ENCODE measurements at places on chromosomes 6 and 20.

- DNase-seq = peak; percentile 61
These were observed 5.3 kb upstream of the CCM2L start for GRCh38 chr20:32004963-32005362.

DNA sequence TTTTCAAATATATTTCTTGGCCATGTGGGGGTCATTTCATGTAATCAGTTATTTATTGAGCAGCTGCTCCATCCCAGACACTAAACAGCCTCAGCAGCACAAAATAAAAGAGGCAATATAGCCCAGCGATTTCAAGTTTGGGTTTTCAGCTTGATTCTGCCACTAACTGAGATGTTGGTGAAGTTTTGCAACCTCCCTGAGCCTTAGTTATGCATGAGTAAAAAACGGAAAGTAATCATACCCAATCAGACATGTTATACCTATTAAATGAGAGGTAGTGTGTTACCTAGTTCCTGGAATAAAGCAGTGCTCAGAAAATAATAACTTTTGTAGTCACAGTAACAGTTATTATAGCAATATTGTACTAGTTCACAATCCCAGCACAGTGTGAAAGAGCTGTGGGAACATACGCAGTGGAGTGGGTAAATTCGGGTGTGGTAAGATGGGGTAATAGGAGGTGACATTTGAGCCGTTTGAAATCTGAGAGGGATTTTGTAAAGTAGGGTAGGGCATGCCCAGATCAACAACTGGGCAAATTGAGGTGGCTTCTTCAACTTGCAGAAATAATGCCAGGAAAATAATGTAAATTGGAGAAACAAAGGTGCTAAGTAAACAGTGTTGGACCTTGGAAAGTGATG, 1.5 kb downstream of the SLC9A8 start:
- DNase-seq = no peak

DNA sequence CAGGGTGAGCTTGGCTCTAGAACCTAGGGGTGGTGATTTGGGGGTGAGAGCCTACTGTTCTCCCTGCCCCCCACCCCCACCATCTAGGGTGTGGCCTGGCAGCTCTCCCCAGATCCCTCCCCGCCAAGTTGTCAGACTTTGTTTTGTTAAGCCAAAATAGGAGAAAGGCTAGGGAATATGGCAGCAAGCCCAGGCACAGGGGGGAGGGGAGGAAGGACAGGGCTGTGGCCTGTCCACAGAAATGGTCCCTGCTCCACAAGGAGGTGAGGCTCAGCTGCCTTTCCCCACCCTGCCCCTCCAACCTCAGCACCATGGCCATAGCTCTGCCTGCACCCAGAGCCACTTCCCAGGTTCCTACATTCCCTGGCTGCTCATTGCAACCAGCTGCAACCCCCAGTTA, 17.2 kb downstream of the SCUBE3 start:
- no peak for DNase-seq

GRCh38 chr6:21402368-21402767, 191.2 kb upstream of the SOX4 start:
- no peak for DNase-seq

DNA sequence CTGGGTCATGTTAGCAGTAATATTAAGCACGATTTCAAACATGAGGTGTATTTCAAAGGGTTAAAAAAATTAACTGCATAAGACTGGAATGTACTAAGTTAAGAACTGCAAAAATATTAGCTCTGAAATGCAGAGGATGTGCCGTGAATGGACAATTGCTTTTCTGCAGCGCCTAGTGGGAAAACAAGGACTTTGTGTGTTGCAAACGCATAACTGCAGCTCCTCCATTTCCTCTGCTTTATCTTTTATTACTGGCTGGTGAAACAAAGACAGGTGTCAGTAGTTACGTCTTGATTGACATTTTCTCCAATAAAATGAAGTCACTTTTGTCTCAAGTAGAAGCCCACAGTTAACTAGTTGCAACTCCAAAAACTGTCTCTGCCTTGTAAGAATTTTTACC, 1.7 kb downstream of the PDE7B start:
- DNase-seq = peak; percentile 18

- DNase-seq = no peak
These were observed 53.3 kb downstream of the SOD2 start for GRCh38 chr6:159639721-159640120.

- no peak for DNase-seq
These were observed 200.0 kb upstream of the SULF2 start for GRCh38 chr20:47985092-47985850.

DNA sequence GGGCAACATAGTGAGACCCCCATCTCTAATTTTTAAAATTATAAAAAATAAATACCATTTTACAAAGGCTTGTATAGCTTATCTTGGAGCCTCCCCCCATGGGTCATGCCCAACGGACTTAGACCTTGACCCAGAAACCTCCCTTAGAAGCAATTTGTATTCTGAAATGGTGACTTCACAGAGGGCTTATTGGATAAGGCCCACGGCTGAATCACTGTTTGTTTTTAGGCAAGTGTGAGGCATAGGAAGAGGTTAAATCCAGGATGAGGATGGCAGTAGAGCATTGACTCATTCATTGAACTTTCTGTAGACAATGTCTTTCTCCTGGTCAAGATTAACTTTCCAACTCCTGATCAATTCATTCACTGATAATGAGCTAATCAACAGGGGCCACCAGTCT, 6.2 kb upstream of the SNAI1 start:
- DNase-seq = no peak

DNA sequence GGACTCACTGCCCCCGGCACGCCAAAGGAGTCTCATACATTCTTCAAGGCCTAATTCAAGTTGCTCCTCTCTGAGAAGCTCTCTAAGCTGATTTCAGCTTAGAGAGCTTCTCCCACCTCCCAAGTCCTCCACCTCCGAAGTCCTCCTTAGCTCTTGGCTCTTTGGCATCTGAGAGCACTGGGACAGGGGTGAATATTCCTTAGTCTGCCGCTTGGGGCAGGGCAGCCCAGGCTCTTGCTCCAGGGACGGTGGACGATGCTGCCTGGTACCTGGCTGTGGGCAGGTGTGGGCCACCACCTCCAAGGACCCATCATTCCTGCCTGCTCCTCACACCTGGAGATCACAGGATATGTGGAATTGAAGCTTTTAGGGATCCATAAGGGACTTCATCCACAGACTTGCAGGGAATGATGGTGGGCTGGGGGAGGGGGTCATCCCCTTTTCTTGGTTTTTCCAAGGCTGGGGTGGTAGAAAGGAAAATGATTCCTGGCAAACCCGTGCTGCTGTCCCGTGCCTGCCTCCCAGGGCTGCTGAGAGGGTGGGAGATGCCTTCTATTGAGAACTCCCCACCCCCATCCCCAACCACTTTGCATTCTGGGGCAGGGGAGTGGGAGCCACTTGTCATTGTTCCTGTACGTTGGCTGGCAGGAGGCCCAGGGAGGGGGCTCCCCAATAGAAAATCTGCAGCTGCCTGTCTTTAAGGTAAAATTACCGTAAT, 57.4 kb downstream of the ARHGAP40 start:
- DNase-seq = peak; percentile 53

DNA sequence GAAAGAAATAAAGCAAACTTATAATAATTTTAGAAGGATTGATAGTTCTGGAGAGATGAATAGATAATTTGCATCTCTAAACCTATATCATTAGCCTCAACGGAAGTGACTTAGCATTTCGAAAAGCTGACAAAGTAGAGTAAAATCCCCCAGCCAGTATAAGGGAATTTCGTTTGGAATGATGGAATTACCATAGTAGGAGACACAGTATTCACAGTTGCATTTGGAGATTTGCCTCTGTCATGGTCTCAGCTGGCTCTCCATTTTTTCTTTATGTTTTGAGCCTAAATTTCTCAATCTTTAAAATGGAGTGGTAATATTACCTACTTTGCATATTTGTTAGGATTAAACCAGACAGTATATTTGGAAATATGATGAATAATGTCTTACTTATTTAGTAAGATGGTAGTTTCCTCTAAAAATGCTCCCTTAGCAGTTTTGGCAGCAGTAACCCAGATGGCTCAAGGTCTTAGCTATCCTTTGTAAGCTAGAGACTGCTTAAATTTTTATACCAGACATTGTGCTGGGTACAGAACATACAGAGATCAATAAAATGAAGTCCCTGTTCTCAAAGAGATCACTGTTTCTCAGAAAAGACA, 58.2 kb downstream of the SMAP1 start:
- DNase-seq = no peak

GRCh38 chr6:30037182-30037788, 23.8 kb upstream of the POLR1H start:
- peak; percentile 62 for DNase-seq

GRCh38 chr20:63495741-63496595, 2.9 kb downstream of the EEF1A2 start:
- peak; percentile 79 for DNase-seq

DNA sequence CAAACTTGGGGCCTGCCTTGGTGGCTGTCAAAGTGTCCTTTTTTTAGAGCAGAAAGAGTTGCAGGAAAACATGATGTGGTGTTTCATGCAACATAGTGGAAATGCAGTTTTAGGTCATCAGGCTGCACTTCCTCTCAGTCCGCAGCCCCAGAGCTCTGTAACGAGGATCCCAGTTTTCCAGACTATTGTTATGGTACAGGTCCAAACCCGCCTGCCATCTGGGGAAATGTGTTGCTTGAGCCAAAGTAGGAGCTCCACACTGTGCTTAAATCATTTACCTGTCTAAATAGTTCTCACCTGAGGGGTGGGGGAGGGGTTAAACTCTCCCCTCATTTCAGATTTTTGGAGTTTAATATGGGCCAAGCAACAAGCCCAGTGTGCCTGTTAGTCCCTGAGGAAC, 59.8 kb downstream of the GOPC start:
- no peak for DNase-seq

DNA sequence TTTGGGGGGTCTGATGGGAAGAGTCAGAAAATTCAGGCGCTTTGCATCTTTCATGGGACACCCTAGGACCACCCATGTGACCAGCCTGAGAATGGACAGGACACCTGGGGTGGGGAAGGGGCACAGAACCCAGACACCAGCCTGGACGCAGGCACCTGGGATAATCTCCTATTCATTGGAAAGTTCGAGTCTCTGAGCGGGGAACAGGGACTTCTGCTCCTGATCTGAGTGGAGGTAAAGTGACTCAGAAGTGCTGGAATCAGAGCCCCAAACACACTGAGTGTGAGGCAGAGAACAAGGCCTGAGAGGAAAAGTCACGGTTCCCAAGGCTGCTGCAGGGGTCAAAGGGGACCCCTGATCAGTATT, 1.4 kb downstream of the HLA-B start:
- DNase-seq = no peak

- no peak for DNase-seq
These were observed 48.1 kb downstream of the SLC22A3 start for GRCh38 chr6:160396292-160396691.

DNA sequence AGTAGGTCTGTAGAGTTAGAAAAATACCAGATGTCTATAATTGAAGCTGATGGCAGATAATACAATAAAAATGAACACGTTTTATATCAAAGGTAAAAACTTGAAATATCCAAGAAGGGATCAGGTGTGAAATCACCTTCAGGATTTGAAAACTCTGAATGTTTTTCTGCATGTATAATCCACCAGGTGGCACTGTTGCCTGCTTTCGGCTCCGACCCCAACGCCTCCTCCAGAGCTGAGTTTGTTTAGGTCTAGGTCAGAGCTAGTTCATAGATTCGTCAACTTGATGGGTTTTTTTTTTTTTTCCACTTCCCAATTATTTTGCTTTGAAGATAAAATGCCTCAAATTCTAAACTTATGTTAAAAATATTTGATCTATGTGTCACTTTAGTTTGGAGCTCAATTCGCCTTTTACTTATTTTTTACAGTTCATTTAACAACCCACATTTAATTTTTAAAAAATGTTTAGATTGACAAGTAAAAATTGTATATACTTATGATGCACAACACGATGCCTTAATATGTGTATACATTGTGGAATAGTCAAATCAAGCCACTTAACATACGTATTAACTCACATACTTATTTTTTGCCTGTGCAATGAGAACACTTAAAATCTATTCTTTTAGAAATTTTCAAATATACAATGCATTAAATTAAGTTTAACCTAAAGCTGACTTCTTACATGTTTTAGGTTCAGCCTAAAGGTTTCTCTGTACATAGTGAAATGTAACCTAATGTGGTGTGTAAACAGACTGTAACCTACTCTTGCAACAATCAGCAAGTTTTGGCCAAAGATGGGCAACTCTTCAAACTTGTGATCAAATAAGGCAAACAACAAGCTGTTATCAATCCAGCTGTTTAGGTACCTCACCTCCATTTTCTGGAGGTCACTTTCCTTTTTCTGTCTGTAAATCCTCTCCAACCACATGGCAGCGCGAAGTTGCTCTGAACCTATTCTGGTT, 39.4 kb upstream of the ENPP4 start:
- peak; percentile 83 for DNase-seq

- peak; percentile 77 for DNase-seq
These were observed 44.1 kb upstream of the GRM4 start for GRCh38 chr6:34189806-34190503.

DNA sequence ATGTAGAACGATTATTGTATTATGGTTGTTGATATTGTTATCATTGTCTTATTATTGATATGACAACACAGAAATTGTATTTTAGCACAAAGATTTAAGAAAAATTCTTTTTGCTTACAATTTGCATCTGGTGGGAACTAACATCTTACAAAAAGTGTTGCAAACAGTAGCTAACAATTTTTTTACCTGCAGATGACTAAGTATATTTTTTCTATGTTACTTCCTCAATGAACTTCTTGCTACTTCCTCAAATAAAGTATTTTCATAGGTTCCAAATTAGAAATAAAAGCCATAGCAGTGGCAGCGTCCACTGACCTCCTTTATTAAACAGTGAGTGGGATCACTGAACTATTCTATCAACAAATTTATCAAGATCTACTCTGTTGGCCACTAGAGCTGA, 847.0 kb downstream of the PHF3 start:
- DNase-seq = peak; percentile 42
